Kidney epithelial cell (primary cell): ENCODE measurements at places on chromosomes 7 and 10.

DNA sequence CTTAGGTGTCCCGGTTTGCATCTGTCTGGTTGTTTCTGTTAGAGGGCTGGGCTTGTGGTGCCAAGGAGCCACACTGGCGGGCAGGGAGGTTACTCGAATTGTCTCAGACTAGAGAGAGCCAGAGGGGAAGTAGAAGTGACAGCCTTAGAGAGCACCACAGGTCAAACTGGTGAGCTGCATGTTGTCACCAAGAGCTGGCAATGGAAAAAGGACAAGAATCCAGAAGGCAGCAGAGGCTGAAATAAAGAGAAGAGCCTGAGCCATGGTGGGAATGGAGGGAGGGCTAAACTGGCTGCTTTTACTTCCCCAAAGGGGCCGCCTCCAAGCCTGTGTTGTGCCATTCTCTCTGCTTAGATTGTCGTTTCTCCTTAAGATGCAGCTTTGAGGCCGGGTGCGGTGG is 31.1 kb upstream of the RHBDD2 start:
- DNase-seq = no peak

GRCh38 chr10:118638680-118639079 is 43.2 kb upstream of the PRLHR start:
- no peak for DNase-seq

GRCh38 chr10:88315755-88316154 is 267.4 kb downstream of the RNLS start:
- DNase-seq = no peak

GRCh38 chr7:123666492-123666891 is 10.8 kb downstream of the LMOD2 start:
- no peak for DNase-seq

- no peak for DNase-seq
These were observed 15.7 kb downstream of the PPP1R3C start for GRCh38 chr10:91617072-91617609.
